Activated naive CD4-positive, alpha-beta T cell treated with Interleukin-2 at 50 U/mL for 16 hours (primary cell): ENCODE measurements at places on chromosomes 3 and 15.

GRCh38 chr15:36332896-36333295, 246.5 kb upstream of the CDIN1 start:
- no peak for DNase-seq

GRCh38 chr3:197019021-197019420, 10.6 kb downstream of the MELTF start:
- no peak for DNase-seq

GRCh38 chr3:80142714-80143113, 374.9 kb upstream of the ROBO1 start:
- no peak for DNase-seq

DNA sequence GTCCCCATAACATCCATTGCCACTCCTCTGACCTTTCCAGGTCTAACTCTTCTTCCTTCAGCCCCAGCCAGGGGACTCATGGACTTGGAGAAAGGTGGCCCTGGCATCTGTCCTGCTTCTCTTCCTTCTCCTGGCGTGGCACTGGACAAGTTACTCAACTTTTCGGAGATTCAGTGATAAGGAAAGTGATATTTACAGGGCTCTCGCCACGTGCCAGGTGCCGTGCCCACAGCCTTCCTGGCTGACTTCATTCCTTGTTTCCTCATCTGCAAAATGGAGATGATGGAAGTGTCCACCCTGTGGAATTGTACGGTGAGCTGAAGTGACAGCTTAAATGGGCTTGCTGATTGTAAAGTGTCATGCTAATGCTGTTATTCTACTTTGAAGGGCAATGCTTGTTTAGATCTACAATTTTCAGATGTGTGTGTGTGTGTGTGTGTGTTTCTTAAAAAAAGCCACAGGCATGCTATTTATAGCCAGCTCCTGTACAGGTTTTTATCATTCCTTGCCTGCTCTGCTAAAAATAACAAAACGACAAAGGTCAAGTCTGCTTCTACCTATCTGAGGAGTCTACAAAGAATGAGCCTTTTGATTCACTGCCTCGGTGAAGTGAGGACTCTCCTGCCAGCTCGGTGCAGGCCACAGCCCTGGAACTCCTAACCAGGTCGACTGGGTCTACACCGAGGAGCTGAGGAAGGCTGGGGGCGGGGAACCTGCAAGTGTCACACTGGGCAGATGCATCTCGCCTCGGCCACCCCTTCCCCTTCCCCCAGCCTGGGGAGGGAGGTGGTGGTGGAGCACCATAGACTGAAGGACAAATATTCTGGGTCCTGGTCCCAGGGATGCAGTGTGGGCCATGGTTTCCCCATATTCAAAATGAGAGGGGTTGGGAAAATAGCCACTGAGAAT, 11.4 kb upstream of the ATP2B2 start:
- no peak for DNase-seq

DNA sequence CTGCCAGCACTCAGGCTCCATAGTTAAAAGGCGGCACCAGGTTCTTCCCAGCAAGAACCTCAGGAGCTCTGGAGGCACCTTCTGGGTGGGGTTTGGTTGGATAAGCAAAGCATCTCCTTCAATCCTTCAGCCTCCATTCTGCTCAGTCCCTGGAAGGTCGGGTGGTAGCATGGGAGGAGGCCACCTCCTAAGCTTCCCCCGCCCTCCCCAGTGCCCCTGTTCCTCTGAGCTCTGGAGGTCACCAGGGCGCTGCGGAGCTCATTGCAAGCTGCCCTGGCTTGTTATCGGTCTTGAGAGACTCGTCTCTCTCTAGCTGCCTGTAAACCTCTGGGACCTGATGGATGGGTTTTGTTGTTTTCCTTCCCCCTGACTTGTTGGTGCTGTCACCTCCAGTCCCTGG, 124.8 kb downstream of the RPLP1 start:
- DNase-seq, result no peak

DNA sequence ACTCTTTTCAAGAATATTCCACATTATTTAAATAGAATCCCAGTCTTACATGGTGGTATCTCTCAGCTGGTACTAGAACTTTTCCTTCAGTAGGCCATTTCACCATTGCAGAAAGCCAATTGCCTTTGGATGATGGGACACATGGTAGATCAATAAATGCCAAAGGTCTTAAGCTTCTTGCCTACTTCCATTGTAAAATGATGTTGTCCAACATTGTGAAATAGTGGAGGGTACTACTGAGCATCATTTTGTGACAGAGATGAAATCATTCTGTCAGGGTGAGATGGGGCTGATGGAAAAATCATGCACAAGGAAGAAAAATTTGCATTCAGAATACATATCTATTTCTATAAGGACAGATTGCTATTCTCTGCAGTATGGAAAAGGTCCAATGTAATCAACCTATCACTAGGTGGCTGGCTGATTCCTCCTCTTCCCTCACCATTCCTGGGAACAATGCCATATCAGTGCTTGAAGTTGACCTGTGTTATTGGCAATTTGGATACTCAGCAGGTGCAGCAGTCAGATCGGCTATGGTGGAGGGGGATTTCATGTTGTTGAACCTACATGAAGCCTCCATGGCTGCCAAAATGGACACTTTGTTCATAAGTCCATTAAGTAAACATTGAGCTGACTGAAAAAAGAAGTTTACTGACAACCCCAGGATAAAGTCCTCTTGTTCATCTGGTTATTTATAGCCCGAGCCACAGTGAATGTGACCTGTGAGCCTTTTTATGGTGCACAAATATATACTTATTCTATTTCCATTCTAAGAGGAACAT, 596.9 kb upstream of the ARPP21 start:
- DNase-seq, result no peak

DNA sequence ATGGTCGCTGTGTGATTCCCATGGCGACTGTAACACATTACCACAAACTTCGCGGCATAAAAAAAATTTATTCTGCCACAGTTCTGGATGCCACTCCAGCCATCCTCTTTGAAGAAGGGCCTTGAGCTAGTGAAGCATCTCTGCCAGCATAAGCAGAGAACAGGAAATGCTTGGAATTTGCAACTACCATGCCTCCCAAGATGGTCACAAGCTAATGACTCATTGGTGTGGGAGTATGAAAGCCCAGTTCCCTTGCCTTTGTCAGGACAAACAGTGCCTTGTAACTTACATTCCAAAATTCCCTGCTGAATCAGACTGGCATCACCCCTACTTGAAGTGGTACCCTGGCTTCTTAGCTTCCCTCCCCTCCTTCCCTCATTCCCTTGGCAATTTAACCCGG, 129.7 kb downstream of the PROS1 start:
- DNase-seq, result no peak

DNA sequence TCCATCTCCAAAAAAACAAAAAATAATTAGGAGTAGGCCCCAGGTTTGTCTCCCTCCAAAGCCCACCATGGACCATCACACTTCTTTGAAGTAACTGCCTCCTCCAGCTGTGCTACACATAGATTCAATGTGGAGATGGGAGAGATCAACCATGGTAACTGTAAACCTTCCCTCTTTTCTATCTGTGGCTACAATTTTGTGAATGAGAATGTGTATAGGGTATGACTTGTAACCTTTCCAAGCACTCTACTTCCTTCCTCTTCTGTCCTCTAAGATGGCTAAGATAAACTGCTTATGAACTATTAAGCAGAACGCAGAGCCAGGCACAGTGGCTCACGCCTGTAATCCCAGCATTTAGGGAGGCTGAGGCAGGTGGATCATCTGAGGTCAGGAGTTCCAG, 55.5 kb upstream of the ATP11B start:
- DNase-seq, result no peak

DNA sequence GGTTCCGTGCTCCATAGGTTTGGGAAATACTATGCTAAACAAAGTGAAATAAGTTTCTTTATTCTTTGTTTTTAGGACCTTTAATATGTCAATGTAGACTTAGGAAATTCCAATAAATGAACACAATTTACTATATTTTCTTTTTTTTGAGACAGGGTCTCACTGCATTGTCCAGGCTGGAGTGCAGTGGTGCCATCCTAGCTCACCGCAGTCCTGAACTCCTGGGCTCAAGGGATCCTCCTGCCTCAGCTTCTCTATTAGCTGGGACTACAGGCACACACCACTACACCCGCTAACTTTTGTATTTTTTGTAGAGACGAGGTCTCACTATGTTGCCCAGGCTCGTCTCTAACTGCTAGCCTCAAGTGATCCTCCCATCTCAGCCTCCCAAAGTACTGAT, 12.4 kb upstream of the HOMER2 start:
- DNase-seq, result no peak

- DNase-seq, result no peak
Observed at GRCh38 chr3:45691842-45692241, 2.6 kb downstream of the SACM1L start.

- DNase-seq, result no peak
Observed at GRCh38 chr3:43659250-43659880, 31.4 kb upstream of the ABHD5 start.

DNA sequence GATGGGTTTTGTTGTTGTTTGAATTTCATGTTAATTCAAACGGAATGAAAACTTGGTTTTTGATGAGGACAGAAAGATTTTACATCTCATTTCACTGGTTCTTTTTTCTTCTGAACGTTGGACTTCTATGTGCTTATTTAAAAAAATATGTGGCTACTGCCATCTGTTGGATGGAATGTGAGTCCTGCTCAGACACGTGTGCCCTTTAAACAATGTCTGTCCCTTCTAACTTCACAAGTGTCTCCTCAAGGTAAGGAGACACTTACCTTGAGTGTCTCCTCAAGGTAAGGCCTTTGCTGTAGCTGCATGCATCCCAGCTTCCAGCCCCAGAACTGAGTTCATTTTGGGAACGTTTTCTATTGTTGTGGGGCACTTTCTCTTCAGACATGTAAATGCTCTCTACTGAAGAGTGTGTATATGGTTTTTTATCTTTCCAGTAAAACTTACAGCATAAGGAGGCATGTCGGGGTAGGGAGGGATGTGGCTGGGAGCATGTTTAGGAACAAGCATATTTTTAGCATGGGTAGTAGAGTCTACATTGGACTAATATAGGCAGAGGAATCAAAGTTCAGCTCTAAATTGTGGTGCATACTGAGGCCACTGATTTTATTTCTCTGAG, 63.1 kb upstream of the UBE3A start:
- no peak for DNase-seq

- DNase-seq, result no peak
Observed at GRCh38 chr3:122973893-122974615, 53.5 kb downstream of the SEMA5B start.

DNA sequence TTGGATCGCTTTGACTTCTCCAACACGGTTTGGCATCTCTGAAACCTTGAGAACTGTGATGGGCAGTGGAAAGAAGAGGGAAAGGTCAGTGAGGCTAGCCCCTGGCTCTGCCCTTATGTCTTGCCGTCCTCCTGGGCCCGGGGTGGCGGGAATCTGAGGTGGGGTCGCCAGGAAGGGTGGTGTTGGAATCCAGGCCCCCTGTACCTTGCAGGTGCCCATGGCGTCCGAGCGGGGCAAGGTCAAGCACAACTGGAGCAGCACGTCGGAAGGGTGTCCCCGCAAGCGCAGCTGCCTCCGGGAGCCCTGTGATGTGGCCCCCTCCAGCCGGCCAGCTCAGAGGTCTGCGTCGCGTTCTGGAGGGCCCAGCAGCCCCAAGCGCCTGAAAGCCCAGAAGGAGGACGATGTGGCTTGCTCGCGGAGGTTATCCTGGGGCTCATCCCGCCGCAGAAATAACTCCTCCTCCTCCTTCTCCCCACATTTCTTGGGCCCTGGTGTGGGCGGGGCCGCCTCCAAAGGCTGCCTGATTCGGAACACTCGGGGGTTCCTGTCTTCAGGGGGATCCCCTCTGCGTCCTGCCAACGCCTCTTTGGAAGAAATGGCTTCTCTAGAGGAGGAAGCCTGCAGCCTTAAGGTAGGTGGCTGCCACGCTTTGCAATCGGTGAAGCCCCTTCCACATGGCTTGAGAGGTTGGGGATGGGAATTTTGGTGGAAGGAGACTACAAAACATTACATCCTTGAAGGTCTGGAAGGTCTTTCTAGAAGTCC, 907 bp downstream of the TATDN2 start:
- DNase-seq, result peak; percentile 63

DNA sequence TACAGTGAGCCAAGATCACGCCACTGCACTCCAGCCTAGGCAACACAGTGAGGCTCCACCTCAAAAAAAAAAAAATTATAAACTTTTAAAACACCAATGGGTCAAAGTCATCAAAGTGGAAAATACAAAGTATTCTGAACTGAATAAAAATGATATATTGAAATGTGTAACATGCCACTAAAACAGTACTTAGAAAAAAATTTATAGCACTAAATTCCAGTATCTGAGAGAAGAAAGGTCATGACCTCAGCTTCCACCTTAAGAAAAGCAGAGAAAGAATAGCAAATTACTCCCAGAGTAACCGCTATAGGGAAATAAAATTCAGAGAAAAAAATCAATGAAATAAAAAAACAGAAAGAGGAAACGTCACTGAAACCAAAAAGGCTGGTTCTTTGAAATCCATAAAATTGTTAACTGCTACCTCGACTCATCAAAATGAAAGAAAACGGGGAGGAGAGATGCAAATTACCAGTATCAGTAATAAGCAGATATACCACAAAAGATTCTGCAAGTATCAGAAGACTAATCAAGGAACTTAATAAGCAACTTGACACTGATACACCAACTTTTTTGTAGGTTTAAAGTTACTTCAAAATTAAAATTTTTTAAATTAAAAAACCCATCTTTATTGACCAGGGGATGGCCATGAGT, 20.8 kb downstream of the ATP13A3 start:
- DNase-seq, result no peak

DNA sequence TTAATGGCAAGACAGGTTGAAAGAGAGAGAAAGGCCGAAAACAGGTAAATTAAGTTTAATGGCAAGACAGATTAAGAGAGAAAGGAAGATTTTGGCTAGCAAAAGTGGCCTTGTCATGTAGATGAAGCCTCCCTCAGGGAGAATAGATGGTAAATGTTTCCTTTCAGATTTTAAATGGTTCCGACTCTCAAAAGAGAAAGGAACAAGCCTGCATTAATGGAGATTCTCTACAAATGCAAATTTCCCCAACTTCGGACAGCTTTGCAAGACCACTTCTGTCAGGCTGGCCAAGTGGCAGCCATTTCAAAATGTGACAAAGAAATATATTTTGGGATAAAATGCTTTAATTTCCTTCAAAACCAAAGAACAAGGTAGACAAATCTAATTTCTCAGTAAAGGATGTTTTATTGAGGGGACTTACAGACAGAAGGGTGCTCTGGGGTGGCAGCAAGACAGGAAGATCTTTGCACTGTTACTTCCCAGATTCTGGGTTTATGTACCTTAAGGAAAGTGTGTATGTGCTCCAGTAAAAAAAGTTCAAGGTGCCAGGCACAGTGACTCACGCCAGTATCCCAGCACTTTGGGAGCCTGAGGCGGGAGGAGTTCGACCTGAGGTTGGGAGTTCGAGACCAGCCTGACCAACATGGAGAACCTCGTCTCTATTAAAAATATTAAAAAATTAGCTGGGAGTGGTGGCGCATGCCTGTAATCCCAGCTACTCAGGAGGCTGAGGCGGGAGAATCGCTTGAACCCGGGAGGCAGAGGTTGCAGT, 626.3 kb upstream of the NAALADL2 start:
- DNase-seq, result no peak

GRCh38 chr3:13849018-13849417, 30.9 kb downstream of the WNT7A start:
- DNase-seq, result no peak
